ENCODE measurements at places on chromosomes 7 and 10.

DNA sequence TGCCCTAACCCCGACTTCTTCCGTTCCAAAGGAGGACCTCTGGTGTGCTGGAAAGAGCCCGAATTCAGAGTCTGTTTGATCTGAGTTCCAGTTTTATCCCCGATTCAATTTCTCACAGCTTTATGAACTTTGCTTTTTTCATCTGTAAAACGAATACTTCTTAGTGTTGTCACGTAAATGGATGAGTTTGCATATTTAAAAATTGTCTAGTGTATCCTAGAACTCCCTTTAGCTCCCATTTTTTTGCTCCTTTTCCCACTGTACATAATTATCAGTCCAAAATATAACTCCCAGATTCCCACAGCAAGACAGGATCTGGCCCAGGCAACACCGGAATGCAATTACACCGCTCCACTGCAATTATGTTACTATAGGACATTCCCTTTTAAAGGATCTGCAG is 80.7 kb upstream of the ARHGAP21 start:
- DNase-seq: no peak

GRCh38 chr10:79116368-79116767 is 47.6 kb downstream of the ZMIZ1 start:
- DNase-seq: no peak

GRCh38 chr7:56206420-56206819 is 90.2 kb upstream of the NUPR2 start:
- no peak for DNase-seq

DNA sequence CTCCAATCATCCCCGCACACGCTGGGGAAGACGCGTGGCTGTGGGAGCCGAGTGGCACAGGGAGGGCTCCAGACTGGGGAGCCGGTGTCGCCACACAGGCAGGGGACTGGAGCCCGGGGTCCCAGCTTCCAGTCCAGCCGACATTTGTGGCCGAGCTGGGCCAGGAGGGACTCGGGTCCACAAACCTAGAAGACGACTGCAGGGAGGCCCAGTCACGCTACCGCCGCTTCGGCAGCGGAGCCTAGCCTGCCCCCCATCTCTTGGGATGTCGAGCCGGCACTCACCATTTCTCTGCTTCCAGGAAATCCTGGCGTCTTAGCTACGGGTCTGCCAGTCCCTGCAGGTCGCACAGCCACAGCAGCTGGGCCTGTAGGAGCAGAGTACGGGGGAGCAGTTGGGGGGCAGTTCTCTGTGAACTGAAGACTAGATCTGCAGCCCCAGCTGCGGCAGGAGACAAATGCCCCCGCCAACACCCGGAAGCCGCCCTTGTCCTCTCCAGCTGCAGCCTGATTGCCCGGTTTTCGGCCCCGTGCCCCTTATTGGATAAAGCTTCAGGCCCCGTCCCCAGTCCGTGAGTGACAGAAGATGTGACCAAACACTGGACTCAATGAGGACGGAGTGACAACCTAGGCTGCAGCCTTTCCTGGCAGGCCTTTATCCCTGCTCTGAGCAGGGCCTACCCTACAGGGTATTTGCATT is 270.7 kb downstream of the ZNF33B start:
- DNase-seq: peak; percentile 91

- no peak for DNase-seq
Observed at GRCh38 chr7:93737953-93738352, 152.6 kb downstream of the TFPI2 start.

GRCh38 chr7:15862016-15862780 is 175.7 kb upstream of the MEOX2 start:
- peak; percentile 29 for DNase-seq

- DNase-seq: peak; percentile 93
Observed at GRCh38 chr7:13800694-13801448, 188.6 kb downstream of the ETV1 start.

DNA sequence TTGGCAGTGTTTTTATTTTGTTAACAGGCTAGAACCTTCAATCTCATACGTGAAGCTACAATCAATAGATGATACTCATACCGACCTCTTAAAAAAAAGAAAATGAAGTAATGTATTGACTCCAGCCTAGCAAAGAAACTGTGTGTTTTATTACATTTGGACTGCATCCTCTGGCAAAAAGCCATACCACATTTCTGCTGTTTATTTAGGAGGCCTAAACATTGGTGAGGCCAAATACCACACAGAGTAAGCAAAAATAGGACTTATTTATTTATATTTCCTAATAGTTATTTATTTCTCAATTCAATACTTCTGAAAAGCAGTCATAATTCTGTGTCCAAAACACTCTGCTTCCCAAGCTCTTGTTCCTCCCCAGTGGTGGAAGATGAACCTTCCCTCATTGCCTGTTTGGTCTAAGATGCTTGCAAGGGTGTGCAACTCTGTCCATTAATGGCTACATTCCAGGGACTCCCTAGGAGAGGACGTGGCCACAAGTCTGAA is 398.8 kb upstream of the KLF6 start:
- DNase-seq: peak; percentile 56

DNA sequence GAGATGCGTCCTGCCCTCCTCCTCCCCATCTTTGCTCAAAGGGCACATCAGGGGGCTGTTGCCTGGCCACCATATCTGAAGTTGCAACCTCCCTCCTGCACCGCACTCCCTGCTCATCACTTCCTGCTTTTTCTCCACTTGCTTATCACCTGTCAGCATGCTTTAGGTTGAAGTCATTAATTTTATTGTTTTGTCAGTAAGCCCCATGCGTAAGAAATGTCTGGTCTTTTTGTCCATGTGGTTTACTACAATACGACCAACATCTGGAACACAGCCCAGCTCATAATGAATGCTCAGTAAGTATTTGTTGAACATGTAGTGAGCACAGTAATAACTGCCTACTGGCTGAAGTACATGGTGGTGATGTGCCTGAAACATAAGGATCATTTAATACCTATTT is 71.6 kb upstream of the GJD4 start:
- DNase-seq: peak; percentile 66

GRCh38 chr10:91726355-91726754 is 71.9 kb upstream of the TNKS2 start:
- no peak for DNase-seq

DNA sequence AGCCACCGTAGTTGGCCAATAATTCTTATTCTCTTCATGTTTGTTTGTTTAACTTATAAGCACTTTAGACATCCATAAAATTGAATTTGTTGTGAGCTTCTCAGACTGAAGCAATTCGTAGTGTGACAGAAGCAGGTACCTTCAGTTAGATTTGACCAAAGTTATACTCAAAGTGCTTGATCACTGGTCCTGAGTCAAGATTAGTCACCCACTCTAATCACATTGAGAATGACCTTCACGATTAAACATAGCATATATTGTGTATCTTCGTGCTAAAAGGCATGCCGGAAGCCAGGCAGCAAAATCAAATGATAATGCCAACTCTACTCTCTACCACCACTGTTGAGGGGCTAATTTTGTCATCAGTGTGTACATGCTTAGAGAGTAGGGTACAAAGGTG is 763.7 kb upstream of the MBL2 start:
- no peak for DNase-seq

- no peak for DNase-seq
Observed at GRCh38 chr10:132836832-132837540, 51.0 kb upstream of the NKX6-2 start.

DNA sequence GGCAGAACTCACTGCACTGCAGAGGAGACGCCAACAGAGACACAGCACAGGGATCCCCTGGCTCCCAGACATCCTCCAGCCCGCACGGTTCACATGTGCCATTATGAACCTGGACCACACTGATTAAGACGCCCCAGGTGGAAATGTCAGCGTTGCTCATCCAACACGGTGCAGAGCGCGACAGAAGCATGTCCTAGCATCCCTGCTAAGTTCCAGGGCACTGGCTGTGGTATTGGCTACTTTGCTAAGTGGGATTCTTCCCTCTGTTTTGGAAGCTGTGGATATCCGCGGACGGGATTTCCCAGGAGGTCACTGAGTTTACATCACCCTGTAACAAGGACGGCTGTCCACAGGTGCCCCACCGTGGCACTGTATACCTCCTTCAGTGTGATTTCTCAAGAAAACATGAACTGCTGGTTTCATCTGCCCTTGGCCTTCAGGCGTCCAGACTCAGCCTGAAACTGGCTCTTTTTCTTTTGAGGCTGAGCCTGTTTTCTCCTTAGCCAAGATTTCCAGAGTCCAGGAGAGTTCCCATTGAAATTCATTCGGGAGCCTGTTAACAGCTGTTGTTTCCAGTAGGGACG is 324.0 kb downstream of the WDR37 start:
- no peak for DNase-seq

DNA sequence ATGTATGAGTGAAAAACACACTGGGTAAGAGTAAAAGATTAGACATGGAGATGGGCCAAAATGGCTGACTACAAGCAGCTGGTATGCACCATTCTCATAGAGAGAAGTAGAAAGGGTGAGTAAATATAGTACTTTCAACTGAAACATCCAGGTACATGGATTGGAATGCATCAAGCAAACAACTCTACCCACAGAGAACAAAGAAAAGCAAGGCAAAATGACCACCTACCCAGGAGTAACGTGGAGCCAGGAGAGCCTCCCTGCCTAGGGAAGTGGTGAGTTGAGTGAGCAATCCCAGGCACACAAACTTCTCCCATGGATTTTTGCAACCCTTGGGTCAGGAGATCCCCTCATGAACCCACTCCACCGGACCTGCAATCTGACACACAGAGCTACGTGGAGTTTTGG is 212.8 kb downstream of the PTN start:
- DNase-seq: peak; percentile 83

GRCh38 chr10:113309791-113310190 is 243.1 kb upstream of the HABP2 start:
- DNase-seq: no peak

DNA sequence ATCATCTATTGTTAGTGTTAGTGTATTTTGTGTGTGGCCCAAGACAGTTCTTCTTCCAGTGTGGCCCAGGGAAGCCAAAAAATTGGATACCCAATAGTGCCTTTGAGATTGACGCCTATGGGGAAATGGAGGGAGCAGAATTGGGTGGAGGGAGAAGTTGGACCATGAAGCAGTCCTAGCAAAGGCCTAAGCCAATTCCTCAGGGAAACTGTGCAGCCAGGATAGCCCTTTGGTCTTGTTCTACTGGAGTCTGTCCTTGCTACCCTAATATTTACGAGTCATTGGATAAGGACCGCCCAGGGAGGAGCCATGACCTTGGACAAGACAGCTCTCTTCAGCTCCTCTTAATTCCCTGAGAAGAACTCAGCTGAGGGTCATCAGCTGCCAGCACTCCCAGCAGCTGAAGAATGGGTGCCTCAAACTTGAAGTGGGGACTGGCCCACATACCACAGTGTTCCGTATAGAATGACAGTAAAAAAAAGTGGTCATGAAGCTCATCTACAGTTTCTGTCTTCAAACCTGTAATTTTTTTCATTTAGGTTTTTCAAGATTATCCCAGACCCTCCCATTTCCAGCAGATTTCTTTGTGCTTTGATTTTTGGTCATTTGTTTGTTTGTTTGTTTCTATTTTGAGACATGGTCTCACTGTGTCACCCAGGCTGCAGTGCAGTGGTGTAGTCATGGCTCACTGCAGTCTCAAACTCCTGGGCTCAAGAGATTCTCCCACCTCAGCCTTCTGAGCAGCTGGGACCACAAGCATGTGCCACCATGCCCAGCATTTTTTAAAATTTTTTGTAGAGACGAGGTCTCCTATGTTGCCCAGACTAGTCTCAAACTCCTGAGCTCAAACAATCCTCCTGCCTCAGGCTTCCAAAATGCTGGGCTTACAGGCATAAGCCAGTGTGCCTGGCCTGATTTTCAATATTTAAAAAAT is 81.2 kb downstream of the C1GALT1 start:
- no peak for DNase-seq

- no peak for DNase-seq
Observed at GRCh38 chr7:1706721-1707613, 36.9 kb downstream of the ELFN1 start.

- no peak for DNase-seq
Observed at GRCh38 chr10:123470336-123470921, 195.7 kb upstream of the GPR26 start.

- DNase-seq: no peak
Observed at GRCh38 chr10:131683281-131683861, 217.4 kb upstream of the PPP2R2D start.

DNA sequence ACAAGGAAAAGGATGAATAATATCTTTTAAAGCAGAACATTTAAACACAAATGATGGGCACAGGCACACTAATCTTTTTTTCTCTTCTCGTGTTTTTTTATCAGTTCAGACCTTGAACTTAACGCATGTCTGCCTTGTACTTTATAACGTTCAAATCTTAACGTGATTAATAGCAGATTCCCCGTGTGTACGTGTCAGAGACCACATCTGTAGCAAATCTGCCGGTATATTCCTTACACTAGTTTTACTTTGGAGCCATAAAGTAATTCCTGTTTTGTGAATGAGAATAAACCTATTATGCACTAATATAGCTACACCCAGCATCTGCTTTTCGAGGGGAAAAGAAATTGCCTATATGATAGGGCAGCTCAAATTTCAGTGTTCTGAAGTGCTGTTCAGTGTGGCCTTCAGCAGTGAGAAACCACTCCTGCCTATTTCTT is 166.0 kb upstream of the TCF7L2 start:
- no peak for DNase-seq

DNA sequence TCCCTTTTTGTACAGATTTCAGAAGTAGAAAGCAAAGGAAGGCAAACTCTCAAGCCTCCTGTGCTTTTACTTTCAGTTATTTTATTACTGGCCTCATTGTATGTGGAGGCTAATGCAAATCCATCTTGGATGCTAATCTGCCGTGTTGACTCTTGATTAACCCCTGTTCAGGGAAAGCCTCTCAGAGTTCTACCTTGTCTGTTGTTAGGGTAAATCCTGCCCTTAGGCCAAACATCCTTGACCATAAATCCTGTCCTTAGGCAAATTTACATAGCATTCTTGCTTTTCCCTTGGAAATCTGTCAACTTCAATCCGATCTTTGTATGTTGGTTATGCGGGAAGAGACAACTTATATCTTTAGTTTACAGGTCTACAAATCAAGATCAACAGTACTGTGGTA is 709.9 kb upstream of the LRRTM3 start:
- DNase-seq: no peak

DNA sequence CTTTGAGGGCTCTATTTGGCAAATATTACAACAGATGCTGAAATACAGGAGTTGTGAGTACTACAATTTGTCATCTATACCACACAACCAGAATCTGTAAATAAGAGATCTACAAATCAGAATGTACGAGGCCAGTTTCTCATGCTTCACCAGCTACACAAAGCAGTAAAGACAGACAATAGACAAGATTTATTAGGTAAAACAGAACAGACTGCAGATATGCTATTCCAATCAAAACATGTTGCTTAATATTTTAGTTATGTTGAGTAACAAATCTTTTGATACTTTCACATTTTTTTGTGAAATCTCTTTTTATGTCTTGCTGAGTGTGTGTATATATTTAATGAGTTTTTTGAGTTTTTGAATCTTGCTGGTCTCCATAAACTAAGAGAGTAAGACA is 109.1 kb downstream of the CHCHD3 start:
- no peak for DNase-seq

DNA sequence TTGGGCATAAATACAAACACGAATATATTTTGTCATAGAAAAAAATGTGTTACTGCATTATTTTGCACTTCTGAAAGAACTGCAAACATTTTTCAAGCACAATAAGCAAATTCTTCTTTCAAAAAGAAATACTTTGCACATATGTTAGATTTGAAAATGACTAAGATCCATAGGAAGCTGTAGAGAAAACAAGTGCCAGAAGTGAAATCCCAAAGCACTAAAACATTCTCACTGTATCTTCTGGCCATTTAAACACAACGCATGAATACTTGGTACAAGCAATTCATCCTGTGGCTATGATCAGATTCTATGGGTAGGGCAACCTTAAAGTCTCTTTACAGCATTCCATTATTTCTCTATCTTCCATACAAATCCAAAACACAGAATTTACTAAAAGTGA is 225.4 kb upstream of the IMMP2L start:
- DNase-seq: no peak

GRCh38 chr10:107164992-107165391 is 486 bp upstream of the SORCS1 start:
- DNase-seq: no peak
